ENCODE measurements at places on chromosomes 7 and 10.

DNA sequence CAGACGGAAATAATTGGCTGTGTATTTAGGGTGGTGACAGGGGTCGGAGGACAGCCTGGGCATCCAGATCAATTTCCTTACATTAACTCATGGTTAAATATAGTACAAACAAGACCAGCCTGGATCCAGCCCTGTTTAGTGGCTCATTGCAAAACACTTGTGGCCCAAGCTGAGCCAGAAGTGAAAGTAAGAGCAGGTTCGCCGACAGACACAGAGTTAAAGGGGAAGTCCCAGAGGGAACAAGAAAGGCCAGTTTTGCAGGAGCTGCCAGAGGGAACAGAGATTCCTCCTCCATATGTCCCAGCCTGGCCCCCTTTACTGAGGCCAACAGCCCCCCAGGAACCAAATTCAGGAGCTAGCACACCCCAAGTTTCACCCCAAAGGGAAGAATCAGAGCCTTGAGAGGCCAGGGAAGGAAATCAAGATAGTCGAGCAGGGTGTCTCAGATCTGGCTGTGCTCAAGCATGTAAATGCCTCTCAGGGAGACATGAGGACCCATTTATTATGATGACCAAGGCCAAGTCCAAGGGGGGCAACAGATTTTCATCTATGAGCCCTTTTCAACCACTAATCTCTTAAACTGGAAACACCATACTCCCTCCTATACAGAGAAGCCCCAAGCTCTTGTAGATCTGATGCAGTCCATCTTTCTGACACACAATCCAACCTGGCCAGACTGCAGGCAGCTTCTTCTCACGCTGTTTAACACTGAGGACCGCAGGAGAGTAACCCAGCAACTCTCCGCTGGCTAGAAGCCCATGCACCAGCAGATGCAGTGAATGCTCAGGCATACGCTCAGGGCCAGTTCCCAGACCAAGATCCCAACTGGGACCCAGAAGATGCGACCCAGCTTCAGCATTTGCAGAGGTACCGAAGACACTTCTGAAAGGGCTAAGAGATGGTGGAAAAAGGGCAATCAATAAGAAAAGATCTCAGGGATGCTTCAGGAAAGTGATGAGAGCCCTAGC, 15.9 kb upstream of the ADCK2 start:
- DNase-seq = no peak
- no peaks in the 10 kb centered on the region for H3K27me3 ChIP-seq
- peak overlapping the region; percentile 59 for H3K27ac ChIP-seq
- H3K36me3 ChIP-seq = no peaks in the 10 kb centered on the region
- peaks cover 5% of the 10 kb centered on the region for H3K4me1 ChIP-seq
- no peak overlapping the region for H3K4me3 ChIP-seq

DNA sequence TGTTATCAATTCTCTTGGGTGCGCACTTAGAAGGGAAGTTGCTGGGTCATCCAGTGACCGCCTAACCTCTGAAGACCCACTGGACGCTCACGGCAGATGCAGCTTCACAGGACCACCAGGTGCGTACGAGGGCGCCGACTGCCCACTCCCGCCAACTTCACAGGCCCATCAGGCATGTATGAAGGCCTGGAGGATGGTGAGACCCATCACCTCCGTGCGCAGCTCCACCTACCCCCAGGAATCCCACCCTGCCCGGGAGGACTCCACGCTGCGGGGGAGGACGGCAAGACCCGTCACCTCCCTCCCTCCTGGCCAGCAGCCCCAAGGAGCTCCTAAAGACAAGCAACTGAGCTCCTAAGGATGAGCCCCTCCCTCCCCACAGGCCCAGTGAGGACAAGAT, 146.9 kb downstream of the MAD1L1 start:
- no peaks in the 10 kb centered on the region for H3K4me1 ChIP-seq
- DNase-seq = no peak
- no peaks in the 10 kb centered on the region for H3K27me3 ChIP-seq
- H3K4me3 ChIP-seq = no peak overlapping the region

- no peaks in the 10 kb centered on the region for H3K36me3 ChIP-seq
- H3K27ac ChIP-seq = no peak overlapping the region
- H3K4me3 ChIP-seq = no peak overlapping the region
- no peaks in the 10 kb centered on the region for H3K27me3 ChIP-seq
- no peak for DNase-seq
Measured at GRCh38 chr7:23968791-23969190, 258.8 kb downstream of the STK31 start.

DNA sequence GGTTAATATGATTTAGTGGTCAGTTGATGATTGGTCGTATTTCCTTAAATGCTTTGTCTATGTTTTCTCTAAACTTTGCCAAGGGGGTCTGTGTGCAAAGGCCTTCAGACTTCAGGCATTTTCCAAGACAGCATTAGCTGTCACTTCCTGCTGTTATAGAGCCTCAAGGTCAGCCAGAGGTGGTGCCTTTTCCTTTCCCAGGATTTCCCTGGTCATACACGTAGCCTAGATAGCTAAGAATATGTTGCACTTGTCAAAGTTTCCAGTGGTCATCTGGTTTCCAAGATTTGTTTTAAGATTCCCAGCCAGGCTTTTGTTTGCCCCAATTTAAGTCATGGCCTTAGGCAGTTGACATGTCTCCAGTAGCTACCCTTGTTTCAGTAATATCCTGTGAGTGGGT, 133.2 kb upstream of the IGFBP3 start:
- no peak for DNase-seq
- H3K4me1 ChIP-seq = peaks cover 3% of the 10 kb centered on the region
- no peak overlapping the region for H3K27ac ChIP-seq
- H3K36me3 ChIP-seq = no peaks in the 10 kb centered on the region

DNA sequence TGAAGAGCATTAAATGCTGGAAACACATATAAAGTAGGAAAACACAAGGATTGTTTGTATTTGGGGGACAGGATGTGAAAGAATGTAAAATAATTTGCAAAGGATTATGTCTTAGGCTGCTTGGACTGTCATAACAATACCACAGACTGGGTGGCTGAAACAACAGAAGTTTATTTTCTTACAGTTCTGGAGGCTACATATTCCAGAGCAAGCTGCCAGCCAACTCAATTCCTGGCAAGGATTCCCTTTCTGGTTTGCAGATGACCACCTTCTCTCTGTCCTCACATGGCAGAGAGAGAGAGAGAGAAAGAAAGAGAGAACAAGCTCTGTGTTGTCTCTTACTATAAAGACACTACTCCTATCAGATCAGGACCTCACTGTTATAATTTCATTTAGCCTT, 8.8 kb upstream of the LAMB4 start:
- no peak overlapping the region for H3K27ac ChIP-seq
- DNase-seq = no peak
- no peaks in the 10 kb centered on the region for H3K4me1 ChIP-seq

- H3K27ac ChIP-seq = no peak overlapping the region
- no peak for DNase-seq
- H3K27me3 ChIP-seq = no peaks in the 10 kb centered on the region
- no peaks in the 10 kb centered on the region for H3K4me1 ChIP-seq
Measured at GRCh38 chr10:124089859-124090258, 3.5 kb downstream of the CHST15 start.

Measured in kidney (tissue), 22 donors.